Skeletal muscle tissue (tissue), 5 donors: ENCODE measurements at places on chromosomes 3 and 15. TPM values are rescaled to one million over a fixed set of nuclear protein-coding genes. Genes with fewer than 3 reads are reported as not detected.

The UACA gene
- total RNA-seq, result 100 TPM

The DNAH1 gene
- 2.1 TPM for total RNA-seq

The TF gene
- 3.1 TPM for total RNA-seq

The CCR2 gene
- total RNA-seq, result 3.7 TPM

The CSPG5 gene
- total RNA-seq, result 1.0 TPM

The CRYGS gene
- total RNA-seq, result 1.0 TPM
